ENCODE measurements at places on chromosomes 2 and 18.

DNA sequence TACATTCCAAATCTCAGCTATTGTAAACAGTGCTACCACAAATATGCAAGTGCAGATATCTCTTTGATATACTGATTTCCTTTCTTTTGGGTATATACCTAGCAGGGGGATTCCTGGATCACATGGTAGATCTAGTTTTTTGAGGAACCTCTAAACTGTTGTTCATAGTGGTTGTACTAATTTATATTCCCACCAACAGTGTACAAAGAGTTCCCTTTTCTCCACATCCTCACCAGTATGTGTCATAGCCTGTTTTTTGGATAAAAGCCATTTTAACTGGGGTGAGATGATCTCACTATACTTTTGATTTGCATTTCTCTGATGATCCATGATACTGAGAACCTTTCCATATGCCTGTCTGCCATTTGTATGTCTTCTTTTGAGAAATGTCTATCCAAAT is 6.3 kb upstream of the CCNT2 start:
- DNase-seq = peak; percentile 51

- DNase-seq = no peak
Observed at GRCh38 chr2:224308272-224308911, 93.5 kb downstream of the FAM124B start.

GRCh38 chr2:237278568-237278967 is 135.4 kb downstream of the COL6A3 start:
- DNase-seq = peak; percentile 69

- peak; percentile 42 for DNase-seq
Observed at GRCh38 chr18:22167471-22168241, 1.7 kb upstream of the GATA6 start.

GRCh38 chr2:21928292-21928691 is 804.5 kb downstream of the TDRD15 start:
- no peak for DNase-seq

DNA sequence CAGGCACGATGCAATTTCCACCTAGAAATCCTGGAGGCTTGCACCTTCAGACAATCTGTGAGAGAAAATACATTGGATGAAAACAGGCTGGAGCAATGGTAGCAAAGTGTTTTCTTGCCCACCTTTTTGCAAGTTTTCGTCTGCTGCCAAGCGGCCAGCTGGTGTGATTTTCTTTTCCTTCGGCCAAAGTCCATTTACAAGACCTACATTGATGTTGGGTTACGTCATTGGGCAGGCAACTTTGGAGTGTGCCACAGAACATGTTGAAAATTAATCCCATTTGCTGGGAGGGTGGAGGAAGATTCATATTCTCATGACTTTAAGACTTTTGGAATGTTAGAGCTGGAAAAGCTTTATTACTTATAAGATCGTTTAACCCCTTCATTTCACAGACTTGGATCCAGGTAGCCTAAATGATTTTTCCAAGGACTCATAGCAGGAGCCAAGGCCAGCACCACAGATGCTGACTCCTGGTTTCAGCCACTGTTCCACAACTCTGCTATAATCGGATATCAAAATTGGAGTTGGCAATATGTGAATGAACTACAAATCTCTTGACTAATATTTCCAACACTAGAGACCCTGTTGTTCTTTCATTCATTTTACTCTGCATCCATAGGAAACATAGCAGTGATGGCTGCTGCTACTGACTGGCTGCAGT is 352.1 kb downstream of the RND3 start:
- no peak for DNase-seq

- DNase-seq = no peak
Observed at GRCh38 chr2:44286884-44287638, 11.8 kb downstream of the SLC3A1 start.

- peak; percentile 81 for DNase-seq
Observed at GRCh38 chr18:12637901-12638643, 19.8 kb downstream of the SPIRE1 start.

DNA sequence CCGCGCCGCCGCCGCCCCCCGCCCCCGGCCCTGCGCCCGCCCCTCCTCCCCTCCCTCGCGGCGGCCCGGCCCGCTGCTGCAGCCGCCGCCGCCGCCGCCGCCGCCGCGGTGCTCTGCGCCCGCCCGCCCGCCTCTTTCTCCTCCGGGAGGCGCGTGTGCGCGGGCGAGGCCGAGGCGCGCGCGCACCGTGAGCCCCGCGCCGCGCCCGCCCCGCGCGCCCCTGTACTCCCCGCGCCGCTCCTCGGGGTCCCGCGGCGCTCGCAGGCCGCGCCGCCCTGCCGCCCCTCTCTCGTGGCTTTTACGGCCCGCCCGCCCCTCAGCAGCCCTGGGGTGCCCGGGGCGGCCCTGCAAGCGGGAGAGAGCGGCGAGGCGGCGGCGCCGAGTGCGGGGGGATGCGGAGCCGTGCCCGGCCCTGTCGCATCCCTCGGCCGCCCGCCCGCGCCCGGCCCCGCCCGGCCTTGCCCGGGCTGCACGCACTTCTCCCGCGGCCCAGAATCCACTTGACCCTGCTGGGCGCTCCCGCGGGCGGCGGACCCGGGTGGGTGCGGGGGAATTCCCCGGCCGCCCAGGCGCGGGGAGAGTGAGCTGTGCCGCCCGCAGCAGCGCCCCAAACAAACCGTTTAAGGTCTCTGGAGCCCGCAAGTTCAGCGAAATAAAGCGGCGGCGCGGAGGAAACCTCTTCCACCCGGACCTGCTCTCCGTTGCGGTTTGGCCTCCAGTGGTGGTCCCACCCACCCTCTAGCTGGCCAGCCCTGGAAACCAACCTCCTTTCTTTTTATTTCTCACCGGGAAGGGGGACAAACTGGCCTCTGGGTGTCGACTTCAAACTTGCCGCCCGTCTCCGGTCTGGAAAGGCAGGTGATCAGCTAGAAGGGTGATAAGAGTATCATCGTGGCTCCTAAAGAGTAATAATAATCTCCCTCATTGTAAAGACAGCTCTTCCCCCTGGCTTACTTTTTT is 37.4 kb downstream of the AFF3 start:
- peak; percentile 40 for DNase-seq

DNA sequence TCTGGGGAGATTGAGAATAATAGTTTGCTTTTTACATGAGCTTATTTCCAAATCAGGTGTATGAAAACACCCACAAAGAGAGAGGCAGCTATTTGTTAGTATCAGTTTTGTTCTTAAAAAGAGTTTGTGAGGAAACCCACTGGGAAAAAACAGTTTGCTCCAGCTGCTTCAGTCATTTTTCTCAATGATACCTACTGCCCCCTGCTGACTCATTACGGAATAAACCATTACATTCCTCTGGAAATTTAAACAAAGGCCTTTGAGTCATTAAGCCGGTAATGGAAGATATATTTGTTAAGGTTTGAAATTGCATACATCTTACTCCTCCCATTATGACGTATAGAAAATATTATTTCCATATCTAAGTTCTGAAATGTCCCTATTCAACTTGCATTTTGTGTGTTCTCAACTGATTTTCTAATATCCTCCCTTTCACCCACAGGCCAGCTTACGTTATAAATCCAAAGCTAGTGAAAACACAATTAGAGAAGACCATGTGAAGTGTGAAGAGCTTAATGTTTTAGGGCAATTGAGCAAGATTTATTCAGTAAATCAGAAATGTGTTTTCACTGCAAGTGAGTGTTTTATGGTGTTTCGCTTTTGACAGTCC is 761.6 kb downstream of the DSC3 start:
- DNase-seq = peak; percentile 51

- peak; percentile 62 for DNase-seq
Observed at GRCh38 chr2:98333922-98334321, 12.3 kb upstream of the CNGA3 start.

DNA sequence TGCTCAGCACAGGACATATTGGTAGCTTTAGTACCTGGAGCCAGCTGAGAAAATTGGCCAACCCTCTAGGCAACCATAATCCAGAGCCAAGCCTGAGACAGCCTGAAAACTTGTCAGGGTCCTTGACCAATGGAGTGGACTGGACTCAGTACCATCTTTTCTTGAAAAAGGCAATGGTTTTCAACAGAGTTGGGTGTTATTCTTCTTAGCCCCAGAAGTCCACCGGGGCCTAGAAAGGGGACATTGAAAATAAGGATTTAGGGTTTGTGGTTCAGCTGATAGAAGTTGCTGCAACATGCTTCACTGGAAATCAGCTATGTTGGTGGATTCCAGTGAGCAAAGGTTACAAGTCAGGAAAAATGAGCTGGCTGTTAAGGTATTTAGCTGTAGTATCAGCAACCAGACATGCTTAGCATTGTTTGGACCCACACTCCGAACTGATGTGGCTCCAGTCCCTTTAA is 22.1 kb upstream of the CNOT11 start:
- DNase-seq = peak; percentile 39

GRCh38 chr2:33477473-33478468 is 1.3 kb downstream of the RASGRP3 start:
- DNase-seq = no peak

- DNase-seq = peak; percentile 40
Observed at GRCh38 chr2:75787532-75788132, 76.9 kb upstream of the GCFC2 start.

DNA sequence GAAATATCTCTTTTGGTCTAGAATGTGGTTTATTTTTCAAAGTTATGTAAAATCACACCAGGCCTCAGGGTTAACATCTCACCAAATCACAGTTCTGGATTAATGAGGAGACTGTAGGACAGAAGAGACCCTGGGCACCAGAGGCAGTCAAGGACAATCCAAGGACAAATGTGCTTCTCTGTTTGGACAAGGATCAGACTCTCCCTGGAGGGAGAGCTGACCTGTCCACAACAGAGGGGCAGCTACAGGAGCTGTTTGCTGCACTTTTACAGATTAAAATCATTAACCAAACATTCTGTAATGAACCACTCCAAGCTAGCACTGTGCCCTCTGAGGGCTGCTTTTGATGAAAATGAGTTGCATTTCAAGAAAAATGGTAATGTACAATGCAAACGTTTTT is 690.6 kb upstream of the SLC8A1 start:
- DNase-seq = no peak

DNA sequence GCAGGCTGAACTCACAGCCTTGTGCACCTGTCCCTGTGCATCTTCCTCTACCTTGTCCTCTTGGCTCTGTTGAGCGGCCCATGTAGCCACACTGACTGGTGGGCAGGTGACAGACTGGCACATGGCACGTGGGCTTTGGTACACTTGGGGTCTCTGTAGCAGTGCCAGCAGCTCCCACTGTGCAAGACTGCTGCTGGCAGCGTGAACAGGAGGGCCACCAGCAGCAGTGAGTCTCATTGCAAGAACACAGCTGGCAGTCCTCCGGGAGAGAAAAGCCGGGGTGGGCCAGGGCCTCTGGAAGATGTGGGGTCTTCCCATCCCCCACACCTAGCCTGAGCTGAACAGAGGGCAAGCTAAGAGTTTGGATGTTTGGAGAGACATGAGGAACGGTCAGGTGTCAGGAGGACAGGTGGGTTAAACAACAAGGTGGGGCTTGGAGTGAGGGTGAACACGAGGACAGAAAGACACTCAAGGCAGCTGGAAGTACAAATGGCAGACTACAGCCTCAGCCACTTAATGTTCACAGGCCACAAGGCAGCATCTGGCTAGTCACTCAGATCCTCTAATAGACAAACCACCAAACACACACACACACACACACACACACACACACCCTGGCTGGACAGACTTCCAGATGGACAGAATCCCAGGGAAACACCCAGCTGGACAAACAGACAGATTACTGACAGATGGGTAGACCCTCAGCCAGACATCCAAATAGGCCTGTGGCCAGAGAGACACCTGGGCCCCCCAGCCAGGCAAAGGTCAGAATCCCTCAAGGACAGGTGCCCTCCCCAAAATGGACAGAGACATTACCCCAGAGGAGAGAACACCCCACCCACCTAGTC is 2.3 kb upstream of the PTPN18 start:
- no peak for DNase-seq

- DNase-seq = no peak
Observed at GRCh38 chr2:234463626-234464290, 33.1 kb downstream of the ARL4C start.

GRCh38 chr2:120669121-120669952 is 66.3 kb upstream of the GLI2 start:
- DNase-seq = peak; percentile 69

DNA sequence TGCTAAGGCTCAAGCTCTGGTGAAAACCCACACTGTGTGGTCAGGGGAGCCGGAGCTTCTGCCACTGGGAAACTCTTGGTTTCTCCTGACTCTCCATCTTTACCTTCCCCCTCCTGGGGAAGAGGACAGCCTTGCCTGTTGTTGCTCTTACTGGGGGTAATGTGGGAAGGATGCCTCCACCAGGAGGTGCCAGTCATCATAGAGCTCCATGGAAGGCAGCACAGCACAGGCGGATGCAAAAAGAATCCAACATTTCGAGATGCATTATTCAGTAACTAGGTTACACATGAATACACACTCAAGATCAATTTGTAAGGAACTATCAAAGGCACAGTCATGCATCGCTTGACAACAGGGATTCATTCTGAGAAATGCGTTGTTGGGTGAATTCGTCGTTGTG is 322.6 kb downstream of the AFF3 start:
- no peak for DNase-seq

DNA sequence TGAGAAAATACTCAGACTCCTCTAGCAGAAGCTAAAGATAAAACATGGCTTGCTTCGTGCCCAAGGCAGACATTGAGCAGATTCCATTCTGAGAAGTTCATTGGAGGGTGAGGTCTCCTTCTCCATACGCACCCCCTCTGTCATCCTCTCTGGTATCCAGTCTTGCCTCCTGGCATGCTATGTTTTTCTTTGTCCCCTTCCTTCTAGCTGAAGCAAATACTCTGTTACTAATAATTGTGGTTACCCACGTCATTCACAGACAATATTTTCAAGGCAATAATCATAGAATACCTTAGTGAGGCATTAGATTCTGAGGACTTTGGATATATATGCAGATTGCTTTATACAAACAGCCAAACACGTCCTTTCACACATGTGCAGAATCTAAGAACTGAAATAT is 66.2 kb upstream of the KLF7 start:
- DNase-seq = peak; percentile 99

- DNase-seq = no peak
Observed at GRCh38 chr2:56335101-56335500, 151.3 kb downstream of the CCDC85A start.

DNA sequence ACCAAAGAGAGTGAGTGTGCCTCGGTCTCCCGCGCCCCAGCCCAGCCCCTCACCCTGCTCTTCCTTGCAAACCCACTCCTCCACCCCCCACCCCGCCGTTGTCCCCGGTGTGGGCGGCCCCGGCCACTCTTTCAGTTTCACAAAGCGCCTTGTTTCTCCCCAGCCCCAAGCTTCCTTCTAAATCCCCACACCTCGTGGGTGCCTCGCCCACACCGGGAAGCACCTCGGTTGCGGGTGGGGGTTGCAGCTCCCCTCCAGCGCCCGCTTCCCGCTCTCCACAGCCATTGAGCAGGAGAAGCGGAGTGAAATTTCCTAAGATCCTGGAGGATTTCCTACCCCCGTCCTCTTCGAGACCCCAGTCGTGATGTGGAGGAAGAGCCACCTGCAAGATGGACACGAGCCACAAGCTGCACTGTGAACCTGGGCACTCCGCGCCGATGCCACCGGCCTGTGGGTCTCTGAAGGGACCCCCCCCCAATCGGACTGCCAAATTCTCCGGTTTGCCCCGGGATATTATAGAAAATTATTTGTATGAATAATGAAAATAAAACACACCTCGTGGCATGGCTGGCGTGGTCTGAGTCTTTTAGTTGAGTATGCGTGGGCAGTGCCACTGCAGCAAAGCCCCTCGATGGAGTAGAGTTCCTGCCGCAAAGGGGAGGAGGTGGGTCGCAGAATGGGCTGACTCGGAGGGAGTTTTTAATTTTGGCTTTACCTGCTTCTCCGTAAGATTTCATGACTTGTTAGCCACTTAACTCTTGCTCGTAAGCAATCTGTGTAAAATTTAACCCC is 848 bp downstream of the TMSB10 start:
- no peak for DNase-seq
